ENCODE measurements at places on chromosomes 5 and 9.
A peak's percentile ranks its signal among the peaks of the same experiment; 100 is the strongest.

- peak; percentile 81 for DNase-seq
These were observed 30.0 kb upstream of the ANKH start for GRCh38 chr5:14901462-14902051.

DNA sequence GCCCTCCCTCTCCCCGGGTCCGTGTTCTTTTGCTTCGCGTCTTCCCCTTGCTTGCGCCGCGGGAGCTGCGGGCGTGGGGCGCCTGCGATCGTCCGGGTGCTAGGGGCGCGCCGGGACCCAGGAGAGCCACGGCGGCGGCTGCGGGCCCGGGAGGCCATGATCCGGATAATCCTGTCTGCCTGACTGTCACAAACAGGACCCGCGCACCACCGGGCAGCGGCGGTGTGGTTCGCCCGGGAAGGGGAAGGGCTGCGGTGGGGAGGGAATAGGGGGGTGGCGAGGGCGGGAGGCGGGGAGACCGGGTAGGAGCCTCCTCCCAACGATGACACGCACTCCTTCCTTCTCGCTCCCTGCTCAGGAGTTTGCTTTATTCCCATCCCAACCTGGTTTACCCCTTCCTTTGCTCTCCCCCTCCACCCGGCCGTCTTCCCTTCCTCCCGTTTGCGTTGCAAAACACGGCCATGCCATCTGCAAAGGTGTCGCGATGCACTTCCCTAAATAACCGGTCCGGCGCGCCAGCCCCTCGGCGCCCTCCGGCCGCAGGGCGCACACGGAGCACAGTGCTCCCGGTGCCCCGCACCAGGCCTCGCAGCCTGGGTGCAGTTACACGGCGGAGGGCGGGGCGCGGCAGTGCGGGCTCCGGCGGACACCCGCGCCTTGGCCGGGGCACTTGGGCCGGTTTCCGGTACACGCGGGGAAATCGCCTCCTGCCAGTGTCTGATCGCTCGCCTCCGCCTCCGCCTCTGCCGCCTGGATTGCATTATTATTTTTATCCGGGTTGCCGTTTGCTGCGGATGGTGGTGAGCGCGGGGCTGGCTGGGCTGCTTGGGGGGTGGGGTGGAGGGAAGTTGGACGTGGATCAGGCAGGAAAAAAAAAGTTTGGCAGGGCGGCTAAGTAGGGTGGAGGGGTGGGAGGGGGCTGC, 1.5 kb downstream of the SMARCA2 start:
- no peak for DNase-seq

GRCh38 chr5:161027763-161028162, 175.8 kb upstream of the ATP10B start:
- DNase-seq, result no peak

GRCh38 chr5:1021136-1021968, 12.8 kb downstream of the NKD2 start:
- no peak for DNase-seq

DNA sequence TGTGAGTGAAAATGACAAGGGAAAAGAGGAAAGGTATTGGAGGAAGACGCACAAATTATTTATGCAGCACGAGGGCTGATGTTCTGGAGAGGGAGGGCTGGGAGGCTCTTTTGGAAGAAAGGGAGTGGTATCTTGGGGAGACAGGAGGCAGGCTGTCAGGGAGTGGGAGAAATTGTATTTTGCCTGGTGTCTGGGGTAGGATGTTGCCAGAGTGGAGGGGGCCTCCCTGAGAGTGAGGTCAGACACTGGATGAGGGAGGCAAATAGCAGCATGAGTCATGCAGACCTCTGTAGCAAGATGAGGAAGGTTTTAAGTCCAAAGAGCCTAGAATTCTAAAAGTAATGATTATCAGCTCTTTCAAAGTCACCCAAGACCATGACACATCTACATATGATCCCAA, 158.0 kb downstream of the DMRT2 start:
- DNase-seq, result peak; percentile 6

GRCh38 chr5:80146046-80146445, 109.8 kb downstream of the SERINC5 start:
- no peak for DNase-seq

- no peak for DNase-seq
These were observed 3.8 kb downstream of the SPRY4 start for GRCh38 chr5:142320851-142321560.

- DNase-seq, result peak; percentile 38
These were observed 161.6 kb upstream of the TSLP start for GRCh38 chr5:110909950-110910349.

DNA sequence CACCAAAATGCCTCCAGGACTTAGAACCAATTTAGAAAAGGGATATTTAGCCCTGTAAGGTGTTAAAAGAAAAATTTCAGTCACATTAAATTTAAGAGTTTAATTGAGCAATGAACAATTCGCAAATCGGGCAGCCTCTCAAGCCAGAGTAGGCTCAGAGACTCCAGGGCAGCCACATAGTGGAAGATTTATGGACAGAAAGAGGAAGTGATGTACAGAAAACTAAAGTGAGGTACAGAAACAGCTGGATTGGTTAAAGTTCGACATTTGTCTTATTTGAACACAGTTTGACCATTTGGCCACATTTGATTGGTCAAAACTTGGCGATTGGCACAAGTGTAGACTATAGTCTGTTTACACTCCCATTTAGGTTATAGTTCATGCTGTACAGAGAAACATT, 525.9 kb upstream of the ZNF608 start:
- no peak for DNase-seq

DNA sequence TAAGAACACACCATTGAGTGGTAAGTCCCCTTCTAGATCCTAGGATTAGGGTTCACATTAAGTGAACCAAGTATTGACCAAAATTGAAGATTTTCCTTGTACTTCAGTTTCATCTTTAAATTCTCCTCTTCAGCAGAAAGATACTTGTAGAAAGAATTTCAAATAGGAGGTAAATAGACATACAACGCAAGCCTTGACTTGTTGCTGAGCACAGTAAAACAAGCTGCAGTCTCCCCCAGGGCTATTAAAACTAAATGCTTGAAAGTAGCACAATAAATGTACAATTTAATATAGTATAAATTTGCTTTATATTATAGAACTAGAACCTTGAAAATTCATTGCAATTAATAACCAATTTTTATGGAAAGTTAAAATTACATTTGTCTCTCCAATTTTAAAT, 170.1 kb upstream of the TARS1 start:
- no peak for DNase-seq

GRCh38 chr9:105964156-105964555, 269.8 kb downstream of the TMEM38B start:
- DNase-seq, result no peak

DNA sequence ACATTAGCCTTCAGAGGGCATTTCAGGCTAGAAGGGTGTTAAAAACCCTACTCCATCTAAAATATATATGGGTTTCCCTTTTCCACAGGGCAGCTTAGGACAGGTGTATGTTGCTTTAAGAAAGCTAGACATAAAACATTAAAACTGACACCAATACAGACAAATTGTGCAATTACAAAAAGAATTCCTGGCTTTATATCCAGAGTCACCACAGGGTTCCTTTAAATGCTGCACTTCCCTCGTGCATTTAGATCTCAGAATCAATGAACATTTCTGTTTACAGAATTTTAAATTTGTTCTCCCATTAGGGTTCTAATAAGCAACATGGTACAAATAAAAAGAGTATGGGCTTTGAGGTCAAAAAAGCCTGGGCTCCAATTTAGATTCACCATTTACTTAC, 170.2 kb downstream of the MAPKAP1 start:
- DNase-seq, result no peak

DNA sequence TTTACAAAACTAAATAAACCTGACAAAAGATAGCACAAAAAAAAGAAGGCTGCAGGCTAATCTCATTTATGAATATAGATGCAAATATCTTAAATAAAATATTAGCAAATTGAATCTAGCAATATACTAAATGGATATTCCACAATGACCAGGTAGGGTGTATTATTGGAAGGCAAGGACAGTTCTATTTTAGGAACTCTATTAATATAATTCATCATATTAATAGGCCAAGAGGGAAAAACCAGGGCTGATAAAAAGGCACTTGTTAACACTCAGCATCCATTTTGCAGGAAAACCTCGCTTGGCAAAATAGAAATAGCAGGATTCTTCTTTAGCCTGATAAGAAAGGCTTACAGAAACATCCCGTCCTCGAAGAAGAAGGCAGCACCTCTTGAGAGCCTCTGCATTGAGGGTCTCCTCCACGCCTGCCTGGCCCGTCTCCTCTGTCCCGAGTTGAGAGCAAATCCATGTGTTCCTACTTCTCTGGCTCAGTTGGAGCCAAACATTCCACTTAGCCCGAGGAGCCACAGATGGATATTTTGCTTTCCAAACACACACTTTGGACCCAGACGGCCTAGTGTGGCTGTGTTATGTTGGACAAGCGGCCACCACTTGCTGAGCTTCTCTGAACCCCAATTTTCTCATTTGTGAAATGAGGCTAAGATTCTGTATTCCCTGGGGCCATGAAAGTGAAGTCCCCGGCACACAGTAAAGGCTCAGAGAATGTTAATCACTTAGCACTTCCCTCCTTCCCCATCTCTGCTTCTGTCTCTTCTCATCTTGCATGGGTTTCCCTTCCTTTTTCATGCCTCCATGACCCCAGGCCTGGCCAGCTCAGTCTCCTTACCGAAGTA, 181.8 kb upstream of the MVB12B start:
- no peak for DNase-seq

DNA sequence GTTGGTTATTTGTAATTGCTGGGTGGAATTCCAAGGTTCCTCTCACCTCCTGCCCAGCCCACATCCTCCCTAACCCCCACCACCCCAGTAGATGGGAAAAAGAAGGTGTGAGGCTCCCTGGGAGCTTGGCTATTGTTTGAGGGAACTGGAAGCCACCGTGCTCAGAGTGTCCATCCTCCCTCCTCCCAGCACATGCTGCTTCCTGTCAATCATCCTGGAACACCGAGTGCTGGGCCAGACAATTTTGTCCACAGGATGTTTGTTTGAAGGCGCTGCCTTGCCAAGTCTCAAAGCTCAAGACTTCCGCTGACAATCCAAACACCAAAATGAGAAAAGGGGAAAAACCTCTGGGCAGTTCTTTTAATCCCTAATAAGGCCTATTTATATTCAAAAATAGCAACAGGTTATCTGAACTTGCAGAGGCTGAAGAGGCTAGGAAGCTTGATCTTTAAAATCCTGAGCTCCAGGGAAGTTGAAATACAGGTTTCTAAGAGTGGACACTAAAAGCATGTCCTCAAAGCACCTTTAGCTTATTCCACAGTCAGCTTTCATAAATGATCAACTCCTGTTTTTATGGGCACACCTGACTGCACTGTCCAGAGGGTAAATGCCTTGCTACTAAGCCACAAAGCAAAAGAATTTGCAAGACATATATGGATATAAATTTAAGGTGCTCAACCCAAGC, 286.7 kb downstream of the NFIB start:
- no peak for DNase-seq

DNA sequence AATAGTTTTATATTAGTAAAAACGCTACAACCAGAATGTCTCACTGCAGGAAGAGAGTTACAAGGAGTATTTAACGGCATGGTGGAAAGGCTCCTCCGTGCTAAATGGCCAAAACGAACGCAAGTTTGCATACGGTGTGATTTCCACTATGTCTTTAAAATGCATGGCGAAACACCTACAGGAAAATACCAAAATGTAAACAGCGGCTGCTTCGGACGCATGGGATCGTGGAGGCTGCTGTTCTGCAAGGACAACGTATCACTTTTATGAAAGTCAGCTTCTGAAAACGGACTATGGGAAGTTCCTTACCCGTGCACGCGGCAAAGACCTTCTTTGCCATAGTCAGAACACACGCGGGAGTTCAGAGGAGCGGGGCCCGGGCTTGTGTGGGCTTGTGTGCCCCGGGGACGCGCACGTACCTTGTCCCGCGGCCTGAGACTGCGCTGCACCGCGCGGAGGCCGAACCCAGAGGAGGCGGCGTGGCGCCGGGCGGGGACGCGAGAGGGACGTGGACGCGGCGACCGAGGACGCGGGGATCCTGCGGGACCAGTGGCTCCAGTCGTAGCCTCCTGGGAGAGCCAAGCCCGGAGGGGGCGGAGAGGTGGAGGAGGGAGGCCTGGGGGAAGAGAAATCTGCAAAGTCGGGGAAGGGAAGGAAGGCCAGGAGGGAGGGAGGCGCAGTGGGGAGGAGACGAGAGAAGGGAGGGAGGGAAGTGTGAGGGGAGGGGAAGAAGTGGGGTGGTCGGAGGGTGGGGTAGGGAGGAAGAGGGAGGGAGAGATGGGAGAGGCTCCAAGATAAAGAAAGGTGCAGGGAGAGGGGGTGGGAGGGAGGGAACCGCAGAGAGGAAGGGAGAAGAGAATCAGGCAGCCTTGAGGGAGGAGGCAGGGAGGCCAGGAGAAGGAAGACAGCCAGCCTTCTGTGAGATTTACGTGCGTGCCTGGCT, at the start of gene CMBL:
CMBL (minus strand) TSS at position 697 of the 943 bp plus-strand sequence. CDS start 17,140 bp downstream, outside the sequence.
- no peak for DNase-seq

GRCh38 chr5:73442996-73443627, 5.5 kb downstream of the FOXD1 start:
- no peak for DNase-seq

DNA sequence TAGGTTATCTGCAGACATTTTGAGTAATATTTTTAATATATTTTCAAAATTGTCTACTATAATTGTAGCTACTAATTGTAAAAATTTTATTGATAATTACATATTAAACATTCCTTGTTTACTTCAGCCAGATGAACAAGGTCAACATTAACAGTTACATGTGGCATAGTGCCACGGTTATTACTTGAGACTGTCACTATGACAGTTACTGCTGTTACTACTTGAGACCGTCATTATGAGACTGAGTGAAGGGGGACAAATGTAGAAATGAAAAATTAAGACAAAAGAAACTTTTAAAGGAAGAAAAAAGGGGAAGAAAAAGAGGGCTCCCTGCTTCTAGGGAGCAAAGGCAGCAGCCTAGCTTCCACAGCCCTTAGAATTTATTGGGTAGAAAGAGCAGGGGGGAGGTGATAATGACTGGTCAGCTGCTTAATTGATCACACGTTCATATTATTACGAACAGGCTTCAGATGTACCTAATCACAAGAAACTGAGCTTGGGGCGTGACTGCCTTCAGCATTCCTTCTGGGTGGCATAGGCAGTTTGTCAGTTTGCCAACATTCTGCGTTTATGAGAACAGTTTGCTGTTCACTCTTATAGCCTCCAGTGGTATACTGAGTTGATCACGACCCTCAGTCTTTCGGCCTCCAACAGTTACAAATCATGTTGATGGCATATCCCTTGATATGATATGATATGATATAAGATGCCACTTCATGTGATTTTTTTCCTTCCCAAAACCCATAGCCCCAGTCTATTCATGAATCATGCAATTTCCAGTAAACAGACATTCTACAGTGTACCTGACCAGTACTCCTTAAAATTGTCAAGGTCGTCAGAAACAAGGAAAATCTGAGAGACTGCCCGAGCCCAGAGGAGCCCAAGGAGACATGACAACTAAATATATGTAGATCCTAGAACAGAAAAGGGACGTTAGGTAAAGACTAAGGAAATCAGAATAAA, 13.1 kb downstream of the MARCHF6 start:
- no peak for DNase-seq

DNA sequence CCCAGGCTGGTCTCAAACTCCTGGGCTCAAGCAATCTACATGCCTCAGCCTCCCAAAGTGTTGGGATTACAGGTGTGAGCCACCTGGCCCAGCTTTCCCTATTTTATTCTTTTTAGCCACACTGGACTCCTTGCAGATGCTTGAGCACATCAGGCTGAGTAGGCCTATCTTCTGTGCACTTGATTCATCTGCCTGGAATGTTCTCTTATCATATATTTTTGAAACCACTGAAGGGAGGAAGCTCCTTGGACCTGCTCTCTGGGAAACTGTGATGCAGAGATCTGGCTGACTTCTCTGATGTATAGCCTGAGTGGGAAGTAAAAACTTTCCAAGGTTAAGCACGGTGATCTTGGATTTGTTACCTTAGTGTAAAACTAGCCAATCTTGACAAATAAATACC, 6.5 kb upstream of the MAT2B start:
- DNase-seq, result no peak

GRCh38 chr5:79020861-79021561, 35.9 kb upstream of the ARSB start:
- DNase-seq, result peak; percentile 43

Measured in AG04450 (cell line).